Activated T-helper 9 cell treated with anti-CD3 and anti-CD28 coated beads, Interleukin-2, amount 50 U/mL, for 16 hours (primary cell): ENCODE measurements at places on chromosomes 12 and 14.

DNA sequence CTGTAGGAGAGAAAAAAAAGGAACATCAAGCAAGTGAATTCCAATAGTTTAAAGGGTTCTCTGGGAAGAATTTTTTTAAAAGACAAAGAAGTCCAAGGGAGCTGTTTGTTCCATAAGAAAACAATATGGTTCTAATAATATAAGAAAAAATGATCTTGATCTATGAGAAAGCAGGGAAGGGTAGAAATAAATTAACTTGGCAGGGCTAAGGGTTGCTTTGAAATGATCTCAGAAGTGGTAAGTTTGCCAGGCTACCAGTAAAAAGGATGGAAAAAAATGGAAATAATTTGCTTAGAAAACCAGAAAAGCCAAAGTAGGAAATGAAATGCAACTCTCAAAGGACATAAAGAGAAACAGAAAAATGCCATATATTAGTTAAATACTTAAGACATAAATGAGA, 41.7 kb upstream of the EMP1 start:
- no peak for DNase-seq

DNA sequence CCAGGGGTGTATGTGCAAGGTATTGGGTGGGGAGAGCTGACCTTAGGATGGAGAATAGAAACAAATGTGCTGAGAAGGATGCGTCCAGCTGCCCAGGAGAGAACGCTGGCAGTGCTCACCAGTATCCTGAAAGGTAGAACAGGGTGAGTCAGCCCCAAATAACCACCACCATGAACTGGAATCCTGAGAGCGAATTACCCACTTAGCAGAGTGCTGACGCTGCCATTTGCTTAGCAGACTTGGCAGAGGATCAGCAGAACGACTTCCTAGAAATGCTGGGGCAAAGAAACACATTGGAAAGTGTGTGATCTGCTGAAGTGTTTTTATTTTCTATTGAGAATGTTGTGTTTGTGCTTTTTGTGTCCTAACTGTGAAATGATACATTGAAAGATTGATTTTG, 213.6 kb downstream of the ADGRD1 start:
- no peak for DNase-seq

- no peak for DNase-seq
Measured at GRCh38 chr14:104633276-104634137, 28.9 kb upstream of the TMEM179 start.

DNA sequence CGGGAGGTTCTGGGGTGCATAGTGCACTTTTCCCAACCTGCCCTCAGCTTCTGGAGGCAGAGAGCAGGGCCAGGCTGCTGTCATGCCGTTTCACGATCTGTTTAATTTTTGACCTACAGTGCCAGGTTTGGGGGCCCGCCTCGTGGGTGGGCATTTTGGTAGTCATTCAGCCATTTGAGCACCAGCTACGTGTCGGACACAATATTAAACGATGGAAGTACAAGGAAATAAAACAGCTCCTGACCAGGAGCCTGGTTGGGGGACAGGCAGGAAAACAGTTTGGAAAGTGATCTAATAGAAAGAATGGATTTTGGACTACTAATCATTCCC, 708 bp downstream of the FNTB start:
- DNase-seq, result no peak

DNA sequence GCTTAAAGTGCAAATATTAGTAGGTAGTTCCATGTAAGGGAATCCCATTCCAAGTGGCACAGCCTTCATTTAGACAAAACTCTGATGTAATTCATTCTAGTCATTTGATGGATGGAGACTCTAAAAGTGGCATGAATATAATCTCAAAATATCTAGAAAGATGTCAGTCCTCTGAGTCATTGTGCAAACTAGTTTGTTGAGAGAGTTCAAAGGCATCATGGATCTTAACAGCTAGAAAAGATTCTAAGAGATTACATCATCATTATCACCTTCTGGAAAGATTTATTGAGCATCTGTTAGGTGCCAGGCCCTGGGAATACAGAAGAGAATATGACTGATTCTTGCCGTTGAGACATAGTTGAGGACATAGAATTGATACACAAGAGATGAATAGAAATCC, 30.7 kb downstream of the CRADD start:
- no peak for DNase-seq

- DNase-seq, result no peak
Measured at GRCh38 chr14:22179190-22179589, 409.8 kb downstream of the DAD1 start.

DNA sequence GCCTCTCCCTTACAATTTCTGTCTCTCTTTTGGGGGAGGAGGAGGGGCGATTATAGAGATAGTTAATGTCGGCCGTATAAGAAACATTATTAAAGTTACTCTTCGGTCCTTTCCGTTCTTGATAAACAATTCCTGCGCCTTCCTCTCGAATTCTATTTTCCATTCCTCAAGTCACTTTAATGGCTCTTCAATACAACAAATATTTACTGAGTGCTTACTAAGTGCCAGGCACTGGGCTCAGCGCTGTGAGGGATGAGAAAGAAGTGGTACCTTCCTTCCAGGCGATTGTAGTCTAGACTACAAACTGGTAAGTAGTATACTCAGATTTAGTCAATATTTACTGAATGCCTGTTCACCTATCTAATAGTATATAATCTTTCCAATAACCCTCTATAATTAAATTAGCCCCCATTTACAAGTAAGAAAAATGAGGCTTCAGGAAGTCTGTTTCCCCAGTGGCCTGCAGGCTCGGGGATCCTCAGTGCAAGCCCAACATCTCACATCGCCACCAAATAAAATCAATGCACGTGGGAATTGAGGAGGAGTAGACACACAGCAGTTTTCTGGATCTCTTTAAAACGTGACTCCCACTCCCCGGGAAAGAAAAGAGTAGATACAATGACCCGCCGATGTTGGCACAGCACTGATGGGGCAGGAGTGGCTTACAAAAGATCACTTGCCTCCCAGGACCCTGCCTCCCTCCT, 589 bp upstream of the ZNF219 start:
- DNase-seq, result no peak

GRCh38 chr14:79661752-79662151, 549.6 kb downstream of the DIO2 start:
- DNase-seq, result no peak

DNA sequence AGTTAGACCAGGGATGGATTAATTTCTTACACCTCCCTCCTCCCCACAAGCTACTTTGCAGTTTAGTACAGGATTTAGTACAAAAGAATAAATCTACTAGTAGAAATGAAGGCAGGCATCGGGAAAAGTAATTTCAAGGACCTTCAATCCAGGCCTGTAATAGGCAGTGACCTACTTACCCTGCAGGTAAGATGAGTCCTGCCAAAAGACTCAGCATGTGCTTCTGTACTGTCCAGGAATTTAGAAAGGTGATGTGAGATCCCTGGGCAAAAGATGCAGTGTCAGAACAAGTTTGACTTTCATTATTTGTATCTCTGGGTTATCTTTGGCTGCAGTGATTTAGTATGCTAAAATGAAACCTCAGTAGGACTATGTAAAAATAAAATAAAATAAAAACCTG, 403.0 kb downstream of the NOVA1 start:
- DNase-seq, result no peak

DNA sequence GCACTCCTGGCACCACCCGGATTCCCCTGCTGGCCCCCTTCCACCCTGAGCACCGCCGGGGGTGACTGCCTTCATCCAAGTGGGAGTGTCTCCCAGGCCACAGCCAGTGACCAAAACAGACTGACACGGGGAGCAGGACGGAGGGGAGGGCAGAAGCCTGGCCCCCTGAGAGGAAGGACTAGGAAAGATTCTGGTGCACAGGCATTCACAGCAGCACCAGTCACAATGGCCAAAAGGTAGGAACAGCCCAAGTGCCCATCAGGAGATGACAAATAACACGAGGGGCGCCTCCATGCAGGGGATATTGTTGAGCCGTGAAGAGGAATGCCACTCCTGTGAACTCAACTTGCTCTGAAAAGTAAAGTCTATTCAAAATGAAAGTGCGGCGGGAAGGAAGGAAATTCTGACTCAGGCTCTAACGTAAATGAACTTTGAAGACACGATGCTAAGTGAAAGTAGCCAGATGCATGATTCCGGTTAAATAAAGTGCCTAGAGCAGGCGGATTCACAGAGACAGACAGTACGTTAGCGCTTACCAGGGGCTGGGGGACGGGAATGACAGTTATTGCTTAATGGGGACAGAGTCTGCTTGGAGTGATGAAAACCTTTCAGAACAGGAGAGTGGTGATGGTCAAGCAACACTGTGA, 146.1 kb upstream of the NCOR2 start:
- peak; percentile 23 for DNase-seq

GRCh38 chr12:70918321-70918720, 2.2 kb downstream of the PTPRR start:
- no peak for DNase-seq

DNA sequence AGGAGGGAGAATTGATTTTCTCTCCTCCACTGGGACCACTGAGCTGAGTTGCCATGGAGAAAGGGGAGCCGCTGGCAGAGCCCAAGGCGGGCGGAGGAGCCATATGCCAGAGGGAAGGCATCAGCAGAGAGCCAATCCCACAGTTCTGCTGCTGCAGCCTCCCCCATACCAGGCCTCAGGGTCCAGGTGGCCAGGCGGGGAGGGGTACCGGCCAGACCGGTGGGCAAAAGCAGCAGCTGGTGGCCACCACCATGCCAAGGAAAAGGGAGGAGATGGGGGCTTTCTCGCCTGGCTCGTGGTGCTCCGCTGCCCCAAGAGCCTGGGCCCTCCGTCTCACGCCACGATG, 72.8 kb downstream of the PITPNM2 start:
- no peak for DNase-seq

DNA sequence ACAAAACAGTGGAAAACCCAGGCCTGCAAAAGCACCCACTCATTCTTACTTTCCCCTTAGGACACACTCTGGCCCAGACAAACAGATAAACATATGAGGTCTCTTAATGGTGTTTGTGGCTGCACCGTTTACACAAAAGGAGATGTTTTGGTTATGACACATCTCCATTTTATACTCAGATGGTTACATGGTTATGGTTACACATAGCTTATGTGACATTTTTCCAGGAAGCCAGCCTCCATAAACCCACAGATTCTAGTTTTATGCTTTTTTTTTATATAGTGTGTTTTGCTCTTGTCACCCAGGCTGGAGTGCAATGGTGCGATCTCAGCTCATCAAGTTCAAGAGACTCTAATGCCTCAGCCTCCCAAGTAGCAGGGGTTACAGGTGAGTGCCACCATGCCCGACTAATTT, 3.5 kb upstream of the KLRD1 start:
- no peak for DNase-seq

DNA sequence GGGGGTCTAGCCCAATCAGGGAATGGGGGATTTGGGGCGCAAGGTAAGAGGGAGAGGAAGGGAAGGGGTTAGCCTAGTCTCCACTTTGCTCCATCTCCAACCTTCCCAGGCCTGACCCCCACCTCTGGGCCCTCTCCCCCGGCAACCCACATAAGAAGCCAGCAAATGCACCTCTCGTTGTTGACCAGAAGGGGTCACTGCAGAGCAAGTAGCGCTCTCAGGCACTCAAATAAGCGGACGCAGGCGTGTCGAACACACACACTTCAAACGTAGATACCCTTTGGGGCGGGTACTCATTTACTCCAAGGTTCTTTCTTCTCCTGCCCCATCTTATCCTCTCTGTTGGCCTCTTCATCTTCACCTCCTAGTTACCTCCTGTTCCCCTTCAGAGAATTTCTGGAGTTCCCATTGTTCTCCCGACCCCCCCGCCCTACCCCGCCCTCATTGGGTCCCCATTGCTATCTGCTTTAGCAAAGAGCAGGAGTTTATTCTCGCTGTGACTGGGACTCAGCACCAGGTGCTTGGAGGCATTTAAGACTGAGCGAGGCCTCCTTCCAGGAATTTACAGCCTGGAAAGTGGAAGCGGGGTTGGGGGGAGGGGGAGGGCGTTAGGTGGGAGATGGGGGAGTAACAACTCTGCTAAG, 1.5 kb upstream of the SRRM4 start:
- DNase-seq, result no peak

GRCh38 chr12:332581-333205, 56.4 kb downstream of the KDM5A start:
- no peak for DNase-seq

- no peak for DNase-seq
Measured at GRCh38 chr12:2648406-2648805, 146.4 kb upstream of the FKBP4 start.

- DNase-seq, result no peak
Measured at GRCh38 chr12:112870267-112870980, 36.3 kb upstream of the OAS1 start.

DNA sequence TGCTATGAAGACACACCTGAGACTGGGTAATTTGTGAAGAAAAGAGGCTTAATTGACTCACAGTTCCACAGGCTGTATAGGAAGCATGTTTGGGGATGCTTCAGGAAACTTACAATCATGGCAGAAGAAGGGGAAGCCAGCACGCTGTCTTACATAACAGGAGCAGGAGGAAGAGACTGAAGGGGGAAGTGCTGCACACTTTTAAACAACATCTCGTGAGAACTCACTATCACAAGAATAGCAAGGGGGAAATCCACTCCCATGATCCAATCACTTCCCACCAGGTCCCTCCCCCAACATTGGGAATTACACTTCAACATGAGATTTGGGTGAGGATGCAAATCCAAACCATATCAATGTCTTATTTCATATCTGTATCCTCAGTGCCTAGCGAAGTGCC, 307.2 kb downstream of the ATP23 start:
- DNase-seq, result no peak

- DNase-seq, result no peak
Measured at GRCh38 chr12:15815730-15816129, 26.5 kb upstream of the EPS8 start.

- DNase-seq, result no peak
Measured at GRCh38 chr12:7571257-7571656, 67.7 kb upstream of the CD163 start.

- DNase-seq, result peak; percentile 87
Measured at GRCh38 chr12:95072900-95073697, at the start of gene NR2C1. TSS of gene NR2C1 (minus strand) at chr12:95073618. CDS start at chr12:95067384, 6,234 bp downstream.

DNA sequence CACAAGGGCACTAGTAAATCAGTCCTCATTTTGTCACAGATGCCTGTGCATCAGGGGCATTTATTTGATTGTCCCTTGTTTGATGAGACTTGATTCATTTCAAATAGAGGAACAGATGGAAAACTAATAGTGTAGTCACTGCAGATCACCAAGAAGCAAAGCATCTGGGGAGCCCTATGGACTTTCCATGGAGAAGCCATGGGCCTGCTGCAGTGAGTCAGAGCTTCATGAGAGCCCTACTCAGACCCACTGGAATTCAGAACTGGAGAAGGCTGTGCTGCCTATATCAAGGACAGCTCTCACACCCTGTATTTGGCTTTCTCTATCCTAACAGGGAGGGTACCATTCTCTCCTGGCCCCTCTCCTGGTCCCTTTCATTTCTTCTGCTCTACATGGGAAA, 126.2 kb downstream of the GRIP1 start:
- DNase-seq, result no peak

GRCh38 chr12:124650912-124651311, 83.5 kb upstream of the NCOR2 start:
- DNase-seq, result no peak
